ENCODE measurements at places on chromosomes 2 and 18.
A peak's percentile ranks its signal among the peaks of the same experiment; 100 is the strongest.

DNA sequence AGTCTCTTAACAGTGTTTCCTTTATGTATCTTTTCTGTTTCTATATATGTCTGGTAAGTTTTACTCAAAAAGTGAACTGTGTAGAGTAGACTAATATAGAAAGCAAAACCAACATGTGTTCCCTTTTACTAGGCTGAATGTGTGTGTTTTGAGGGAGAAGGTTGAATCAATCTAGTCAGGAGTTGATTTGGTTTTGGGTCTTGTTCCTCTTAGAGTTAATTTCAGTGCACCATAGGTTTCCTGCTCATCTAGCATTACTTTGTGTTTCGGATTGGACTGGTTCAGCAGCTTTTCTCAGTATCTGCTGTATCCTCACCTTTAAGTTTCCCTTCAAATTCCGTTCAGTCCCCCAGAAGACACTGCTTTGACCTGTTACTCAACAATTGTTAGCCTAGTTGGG, 52.0 kb upstream of the TRIM43 start:
- DNase-seq: no peak

- peak; percentile 71 for DNase-seq
Measured at GRCh38 chr2:229922449-229923386, at the start of gene FBXO36. Gene FBXO36, plus strand, starts transcription at chr2:229922503. Its CDS starts 11 bp downstream, at chr2:229922514.

GRCh38 chr18:48583573-48583972, 44.7 kb downstream of the CTIF start:
- no peak for DNase-seq

DNA sequence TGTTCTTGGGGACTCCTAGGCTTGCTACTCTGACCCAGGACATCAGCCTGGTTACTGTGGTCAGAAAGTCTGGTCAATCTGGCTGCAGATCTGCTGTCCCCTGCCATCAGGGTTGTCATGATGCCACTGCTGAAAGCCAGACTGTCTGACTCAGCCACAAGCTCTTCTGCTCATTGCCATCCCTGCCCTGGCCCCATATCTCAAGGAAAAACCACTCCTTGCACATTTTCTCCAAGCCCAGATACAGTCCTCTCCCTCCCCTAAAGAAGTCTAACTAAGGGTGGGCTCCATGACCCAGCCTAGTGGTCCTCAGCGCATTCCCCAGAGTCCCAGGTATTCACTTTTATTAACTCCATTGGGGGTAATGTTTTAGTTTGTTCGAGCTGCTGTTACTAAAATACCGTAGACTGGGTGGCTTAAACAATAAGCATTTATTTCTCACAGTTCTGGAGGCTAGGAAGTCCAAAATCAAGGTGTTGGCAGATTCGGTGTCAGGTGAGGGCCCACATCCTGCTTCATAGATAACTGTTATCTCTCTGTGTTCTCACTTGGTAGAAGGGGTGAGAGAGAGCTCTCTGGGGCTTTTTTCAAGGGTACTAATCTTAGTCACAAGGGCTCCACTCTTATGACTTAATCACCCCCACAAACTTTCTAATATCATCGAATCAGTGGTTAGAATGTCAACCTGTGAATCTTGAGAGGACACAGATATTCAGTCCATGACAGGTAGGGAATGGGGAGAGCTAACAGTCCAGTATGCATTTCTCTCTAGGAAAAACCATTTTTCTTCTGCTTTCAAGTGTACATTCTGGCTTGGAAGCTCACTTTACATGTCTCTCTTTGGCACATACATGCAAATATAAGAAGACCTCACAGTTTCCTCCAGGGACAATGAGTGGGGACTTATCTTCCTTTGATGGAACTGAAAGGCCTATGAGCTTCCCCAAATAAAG, 94.8 kb upstream of the CXCR4 start:
- no peak for DNase-seq

DNA sequence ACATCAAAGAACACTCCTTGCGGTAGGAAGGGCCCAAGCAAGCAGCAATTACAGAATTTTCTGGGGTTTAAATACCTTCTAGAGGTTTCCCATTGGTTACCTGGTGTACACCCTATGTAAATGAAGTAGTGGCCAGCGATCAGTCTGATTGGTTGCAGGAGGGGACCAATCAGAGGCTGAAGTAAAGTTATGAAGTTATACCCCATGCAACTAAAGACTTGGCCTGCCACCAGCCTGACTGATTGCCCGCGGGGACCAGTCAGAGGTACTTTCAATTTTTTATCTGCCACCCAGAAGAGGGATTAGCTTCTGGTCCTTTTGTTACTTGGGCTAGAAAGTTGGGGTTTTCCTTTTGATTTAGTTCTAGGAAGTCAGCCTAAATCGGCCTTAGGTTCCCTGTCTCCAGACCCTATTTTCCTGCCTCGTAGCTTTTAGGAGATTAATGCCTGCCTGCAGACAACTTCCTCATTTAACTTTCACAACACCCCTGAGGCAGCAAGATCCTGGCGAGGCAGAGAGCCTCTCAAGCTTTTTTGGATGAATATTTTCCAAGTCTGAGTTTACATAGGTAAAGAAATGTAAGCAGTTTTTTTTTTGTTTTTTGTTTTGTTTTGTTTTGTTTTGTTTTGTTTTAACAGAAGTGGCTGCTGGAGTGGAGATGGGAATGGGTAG, 1.5 kb upstream of the DGUOK start:
- DNase-seq: no peak

- no peak for DNase-seq
Measured at GRCh38 chr2:53379547-53379946, 388.1 kb upstream of the CHAC2 start.

- no peak for DNase-seq
Measured at GRCh38 chr2:29397039-29397438, 281.8 kb downstream of the CLIP4 start.

- DNase-seq: no peak
Measured at GRCh38 chr2:26563686-26564085, 77.5 kb downstream of the CIB4 start.

DNA sequence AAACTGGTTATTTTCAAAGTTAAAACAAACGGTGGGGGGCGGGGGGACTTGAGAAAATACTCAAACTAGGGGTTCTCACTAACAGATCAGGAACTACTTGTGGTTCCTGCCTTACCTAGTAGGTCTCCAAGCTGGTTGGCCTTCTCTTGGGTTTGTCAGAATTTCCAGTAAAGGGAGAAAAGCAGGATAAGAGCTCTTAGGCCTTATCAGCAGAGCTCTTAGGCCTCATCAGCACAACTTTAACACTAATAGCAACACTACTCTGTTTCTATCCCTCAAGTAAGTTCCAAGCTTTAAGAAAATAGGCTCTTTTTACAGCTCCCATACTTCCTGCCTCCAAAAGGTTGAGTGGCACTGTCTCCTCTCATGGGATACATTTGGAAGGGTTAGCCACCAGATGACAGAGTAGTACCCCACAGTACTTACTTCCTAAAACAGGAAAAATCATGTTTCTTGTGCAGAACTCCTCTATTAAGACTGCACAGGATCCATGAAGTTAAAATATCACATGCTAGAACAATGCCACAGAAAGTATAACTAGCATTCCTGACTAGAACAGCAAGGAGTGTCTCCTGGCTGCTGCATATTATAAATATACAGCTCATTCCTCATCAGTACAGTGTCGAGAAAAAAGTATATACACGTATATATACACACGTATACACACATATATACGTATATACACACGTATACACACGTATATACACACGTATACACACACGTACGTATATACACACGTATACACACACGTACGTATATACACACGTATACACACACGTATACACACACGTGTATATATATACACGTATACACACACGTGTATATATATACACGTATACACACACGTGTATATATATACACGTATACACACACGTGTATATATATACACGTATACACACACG, 6.1 kb downstream of the FBXO11 start:
- DNase-seq: peak; percentile 37

DNA sequence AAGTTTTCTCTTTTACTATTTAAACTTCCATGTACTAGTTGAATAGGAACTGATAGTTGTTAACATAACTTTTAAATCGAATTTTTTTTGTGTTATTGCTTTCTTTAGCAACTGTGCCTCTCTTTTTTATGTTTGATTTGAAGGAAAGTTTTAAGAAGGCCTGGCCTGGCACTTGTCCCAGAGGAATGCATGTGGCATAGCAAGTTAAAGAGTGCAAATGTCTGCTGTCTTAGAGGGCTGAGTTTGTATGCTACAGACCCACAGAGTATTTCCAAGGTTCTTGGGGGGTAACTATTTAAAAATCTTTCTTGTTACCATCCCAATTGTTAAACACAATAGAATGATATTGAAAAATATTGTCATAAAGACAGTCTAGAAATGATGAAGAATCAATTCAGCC, 47.0 kb downstream of the MTCL1 start:
- no peak for DNase-seq

DNA sequence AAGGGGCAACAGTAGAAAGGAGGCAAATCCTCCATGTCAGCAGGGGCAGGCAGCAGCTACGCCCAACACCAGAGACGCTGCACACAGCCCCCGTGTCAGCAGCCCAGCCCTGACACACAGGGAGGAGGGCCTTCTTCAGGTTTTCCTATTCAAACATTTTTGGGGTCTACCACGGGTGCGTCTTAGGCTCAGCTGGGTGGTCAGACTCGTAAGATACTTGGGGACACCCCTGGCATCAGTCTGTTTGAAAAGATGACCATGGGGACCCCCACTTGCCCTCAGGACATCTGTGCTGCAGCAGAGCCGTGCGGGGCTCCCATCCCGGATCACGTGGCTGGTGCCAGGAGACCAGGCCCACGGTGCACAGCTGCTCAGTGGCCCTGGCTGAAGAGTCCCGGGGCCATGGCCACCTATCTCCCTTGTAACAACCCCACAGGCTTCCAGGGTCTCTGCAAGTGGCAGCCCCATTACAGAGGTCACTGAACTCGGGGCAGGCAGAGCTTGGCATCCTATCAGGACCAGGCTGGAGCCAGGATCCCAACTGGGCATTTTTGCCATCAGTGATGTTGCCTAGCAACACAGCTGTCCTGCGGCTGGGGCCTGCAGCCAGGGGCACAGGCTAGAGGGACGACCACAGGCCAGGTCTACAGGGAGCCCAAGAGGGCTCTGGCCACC, 82.5 kb downstream of the EDAR start:
- DNase-seq: no peak

- DNase-seq: no peak
Measured at GRCh38 chr18:6868033-6868432, 138.5 kb downstream of the ARHGAP28 start.

DNA sequence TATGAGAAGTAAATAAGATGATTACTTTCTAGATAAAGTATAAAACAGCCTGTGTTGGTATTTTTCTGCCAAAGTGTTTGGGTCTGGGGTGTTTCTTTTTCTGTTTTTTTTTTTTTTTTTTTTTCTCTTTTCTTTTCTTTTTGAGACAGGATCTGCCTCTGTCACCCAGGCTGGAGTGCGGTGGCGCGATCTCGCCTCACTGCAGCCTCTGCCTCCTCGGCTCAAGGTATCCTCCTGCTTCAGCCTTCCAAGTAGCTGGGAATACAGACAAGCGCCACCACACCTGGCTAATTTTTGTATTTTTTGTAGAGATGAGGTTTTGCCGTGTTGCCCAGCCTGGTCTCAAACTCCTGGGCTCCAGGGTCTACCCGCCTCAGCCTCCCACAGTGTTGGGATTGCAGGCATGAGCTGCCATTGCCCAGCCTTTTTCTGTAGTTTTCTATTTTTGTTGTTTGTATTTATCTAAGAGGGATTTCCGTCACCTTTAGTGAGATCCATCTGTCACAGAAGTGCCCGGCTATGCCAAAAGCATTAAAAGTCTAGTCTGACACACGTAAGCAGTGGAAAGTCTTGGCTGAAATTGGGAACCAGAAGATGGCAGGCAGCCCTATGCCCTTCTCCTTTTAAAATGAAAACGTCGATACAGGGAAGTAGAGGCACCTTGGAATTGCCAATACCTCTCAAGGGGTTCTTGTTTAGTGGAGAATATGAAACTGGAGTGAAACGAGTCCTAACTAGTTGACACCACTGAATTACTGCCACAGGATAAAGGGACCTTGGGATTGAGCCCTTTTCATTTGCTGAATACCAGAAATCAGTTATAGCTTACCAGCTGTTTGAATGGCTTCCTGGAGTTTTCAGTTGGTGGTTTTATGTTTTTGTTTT, 14.0 kb downstream of the UGP2 start:
- DNase-seq: no peak

DNA sequence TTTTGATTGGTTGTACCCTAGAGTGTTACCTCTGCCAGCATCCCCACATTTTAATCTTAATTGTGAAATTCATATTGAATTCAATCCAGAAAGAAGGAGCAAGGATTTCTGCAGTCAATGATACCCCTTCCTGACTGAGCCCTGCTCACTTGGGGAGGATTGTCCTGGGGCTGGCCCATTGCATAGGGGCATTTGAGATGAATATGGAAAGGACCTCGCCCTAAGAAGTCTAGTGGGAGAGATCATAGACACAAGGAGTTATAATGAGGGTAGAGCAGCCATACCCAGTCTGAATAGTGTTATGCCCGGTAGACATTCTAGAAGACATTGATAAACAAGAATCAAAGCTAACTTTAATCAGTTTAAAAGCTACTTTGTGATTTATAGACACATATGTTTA, 53.8 kb downstream of the CRIM1 start:
- DNase-seq: no peak

GRCh38 chr2:105754994-105755393, 10.3 kb downstream of the NCK2 start:
- no peak for DNase-seq

- no peak for DNase-seq
Measured at GRCh38 chr18:3094338-3094684, 81.4 kb upstream of the LPIN2 start.

All from cardiac fibroblast (primary cell).